ENCODE measurements at places on chromosomes 1 and 21.

- DNase-seq: no peak
These were observed 10.0 kb upstream of the FCMR start for GRCh38 chr1:206931709-206932108.

- DNase-seq: no peak
These were observed 34.8 kb upstream of the GREM2 start for GRCh38 chr1:240646571-240647240.

- no peak for DNase-seq
These were observed 4.8 kb downstream of the SLX9 start for GRCh38 chr21:44944596-44944995.

- no peak for DNase-seq
These were observed 232.5 kb downstream of the NCAM2 start for GRCh38 chr21:21230672-21231071.

DNA sequence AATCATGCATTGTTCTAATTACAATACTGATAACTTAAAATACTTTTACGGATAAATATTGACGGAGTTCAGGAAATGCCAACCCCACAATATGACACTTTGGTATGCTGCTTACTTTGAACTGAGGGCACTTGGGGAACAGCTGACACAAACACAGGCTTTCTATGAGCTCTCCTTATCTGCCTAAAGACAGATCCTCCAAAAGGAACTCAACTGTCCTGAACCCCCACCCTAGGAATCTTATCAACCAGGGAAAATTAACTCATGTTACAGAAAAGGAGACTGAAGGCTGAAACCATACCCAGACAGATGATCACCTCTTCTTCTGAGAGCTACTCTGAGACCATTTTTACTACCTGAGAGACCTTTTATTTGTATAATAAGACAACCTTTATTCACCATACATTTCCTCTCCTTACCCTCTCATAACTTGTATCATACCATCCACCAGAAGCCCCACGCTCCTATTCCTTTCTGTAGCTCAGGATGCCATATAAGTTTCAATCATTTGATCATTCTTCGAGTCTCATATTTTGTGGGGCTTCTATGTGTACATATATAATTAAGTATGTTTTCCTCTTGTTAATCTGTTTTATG, 239.5 kb downstream of the FAF1 start:
- DNase-seq: no peak

DNA sequence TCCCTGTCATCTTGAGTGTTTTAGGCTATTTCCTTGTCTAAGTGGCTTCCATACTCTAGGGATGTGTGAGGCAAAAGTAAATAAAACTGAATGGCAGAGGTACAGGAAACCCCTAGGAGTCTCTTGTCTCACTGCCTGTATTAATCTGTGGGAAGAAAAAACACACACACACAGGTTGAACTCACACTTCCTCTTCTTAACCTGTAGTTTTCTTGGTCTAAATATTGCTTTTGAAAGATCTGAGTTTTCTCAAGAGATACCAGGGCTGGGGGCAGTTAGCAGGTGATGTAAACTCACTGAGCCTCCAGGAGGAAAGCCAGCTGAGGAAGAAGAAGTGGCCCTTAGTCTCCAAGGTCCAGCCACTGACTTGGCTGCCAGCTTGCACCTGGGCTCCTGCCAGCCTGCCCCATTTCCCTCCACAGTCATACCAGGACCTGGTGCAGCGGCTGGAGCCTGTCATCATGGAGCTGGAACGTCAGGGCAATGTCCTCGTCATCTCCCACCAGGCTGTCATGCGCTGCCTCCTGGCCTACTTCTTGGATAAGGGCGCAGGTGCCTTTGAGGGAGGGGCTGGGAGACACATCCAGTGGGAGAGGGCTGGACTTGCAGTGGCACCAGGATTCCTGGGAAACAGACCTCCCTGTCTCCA, 16.9 kb downstream of the PFKFB2 start:
- DNase-seq: no peak

DNA sequence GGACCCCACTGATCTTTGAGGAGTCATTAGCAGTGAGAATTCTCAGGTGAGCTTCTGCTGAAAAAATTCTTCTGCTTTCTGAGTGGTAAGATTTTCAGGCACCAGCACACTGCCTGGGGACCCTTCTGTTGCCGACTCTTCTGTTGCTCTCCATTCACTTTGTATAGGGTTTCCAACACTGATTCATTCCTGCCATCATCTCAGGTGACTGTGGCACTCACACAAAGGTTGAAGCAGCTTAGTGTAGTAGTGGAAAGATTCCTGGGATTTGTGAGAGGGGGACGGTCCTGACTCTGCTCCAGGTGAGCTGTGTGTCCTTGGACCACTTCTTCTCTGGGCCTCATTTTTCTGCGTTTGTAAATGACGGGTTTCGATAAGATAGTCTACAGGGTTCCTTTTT, 9.4 kb downstream of the UTP11 start:
- DNase-seq: no peak

- no peak for DNase-seq
These were observed 650.0 kb upstream of the RGS18 start for GRCh38 chr1:191508239-191508638.

DNA sequence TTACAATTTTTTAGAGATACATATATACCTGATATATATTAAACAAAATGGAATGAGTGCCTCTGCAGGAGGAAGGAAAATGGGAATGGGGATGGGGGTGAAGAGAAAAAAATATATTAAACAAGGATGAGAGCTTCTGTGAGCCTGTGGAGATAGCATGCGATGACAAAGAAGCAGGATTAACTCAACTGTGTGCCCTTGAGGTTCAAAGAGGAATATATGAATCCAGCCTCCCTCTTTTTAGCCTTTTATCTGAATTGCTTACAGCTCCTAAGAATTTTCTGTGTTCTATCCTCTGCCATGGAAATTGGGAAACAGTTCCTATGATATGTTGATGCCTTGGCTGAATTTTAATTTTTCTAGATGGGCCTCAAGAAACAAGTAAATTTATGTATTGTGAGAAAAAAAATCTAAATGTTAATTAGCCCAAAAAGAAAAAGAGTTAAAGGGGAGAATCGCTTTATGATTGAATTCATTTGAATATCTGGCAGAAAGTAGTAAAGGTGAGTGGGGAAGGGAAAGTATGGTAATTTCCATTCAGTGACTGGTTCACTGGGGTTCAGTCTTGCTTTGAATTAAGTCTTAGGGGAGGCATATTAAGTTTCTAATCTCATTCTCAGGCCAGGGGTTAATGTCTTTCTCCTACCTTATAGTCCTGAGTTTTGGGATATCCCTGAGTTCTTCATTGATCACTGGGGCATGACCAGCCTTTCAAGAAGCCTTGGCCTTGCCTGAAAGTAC, 106.3 kb upstream of the HMCN1 start:
- DNase-seq: no peak

Measured in stimulated activated CD8-positive, alpha-beta memory T cell treated with anti-CD3 and anti-CD28 coated beads, Interleukin-7, amount 100 ng/mL, for 1 hour (primary cell).